ENCODE measurements at places on chromosomes 1 and 21.

- no peak for DNase-seq
Measured at GRCh38 chr1:12371053-12371452, 141.2 kb downstream of the VPS13D start.

- no peak for DNase-seq
Measured at GRCh38 chr1:170596701-170597100, 64.7 kb downstream of the GORAB start.

DNA sequence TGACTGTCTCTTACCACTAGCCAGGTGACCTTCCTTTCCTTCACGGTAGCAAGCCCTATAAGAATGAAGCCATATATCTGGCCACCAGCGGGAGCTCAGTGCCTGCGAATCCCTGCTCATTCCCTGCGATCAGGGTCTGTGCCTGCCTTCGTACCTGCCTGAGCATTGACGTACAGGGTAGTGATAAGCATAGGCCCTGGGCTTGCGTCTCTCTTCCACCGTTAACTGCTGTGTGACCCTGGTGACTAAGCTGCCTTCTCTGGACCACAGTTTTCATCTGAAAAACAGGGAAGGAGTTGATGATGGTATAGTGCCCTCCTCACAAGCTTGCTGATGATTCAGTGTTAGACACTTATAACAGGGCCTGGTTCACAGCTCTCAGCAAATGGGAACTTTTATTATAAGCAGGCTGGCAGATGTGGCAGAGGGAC is 4.1 kb downstream of the ZC3H12A start:
- no peak for DNase-seq

- no peak for DNase-seq
Measured at GRCh38 chr21:16912075-16912474, 600.8 kb upstream of the CXADR start.

DNA sequence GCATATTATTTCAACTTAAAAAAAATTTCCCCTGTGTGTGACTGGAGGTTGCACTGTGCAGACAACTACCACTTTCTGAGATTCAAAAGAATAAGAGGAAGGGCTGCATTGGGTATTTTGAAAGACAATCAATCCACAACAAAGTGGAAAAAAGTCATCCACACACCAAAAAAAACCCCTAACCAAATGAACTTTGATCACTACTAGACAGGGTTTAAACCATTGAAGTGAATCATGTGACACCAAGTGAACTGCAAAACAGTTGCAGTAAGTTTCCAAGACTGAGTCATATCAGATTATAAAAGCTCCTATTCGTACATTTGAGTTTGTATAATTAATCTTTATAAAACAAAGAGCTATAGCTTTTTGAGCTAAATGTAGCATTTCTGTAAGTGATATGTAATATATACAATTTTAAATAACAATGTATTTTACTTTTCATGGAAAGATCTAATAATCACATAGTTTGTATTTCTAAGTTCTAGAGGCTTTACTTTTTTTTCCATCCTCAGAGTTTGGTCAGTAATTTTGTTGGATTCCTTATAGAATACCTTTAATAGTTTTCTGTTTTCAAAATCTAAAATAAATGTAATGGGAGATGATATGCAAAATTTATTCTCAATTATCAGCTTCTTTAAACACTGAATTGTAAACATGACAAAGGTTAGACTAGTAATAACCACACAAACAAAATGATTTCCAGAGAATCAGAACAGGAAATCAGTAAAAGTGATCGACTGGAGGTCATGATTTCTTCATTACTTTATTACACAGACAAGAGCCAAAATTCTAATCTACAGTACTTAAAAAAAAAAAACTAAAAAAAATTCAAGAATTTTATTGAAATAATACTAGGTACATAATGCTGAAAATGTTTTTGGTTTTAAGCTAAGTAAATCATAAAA is 50.5 kb upstream of the GFI1 start:
- no peak for DNase-seq

All from pons (tissue), 1 donor.